ENCODE measurements at places on chromosomes 3 and 15. TPM values are rescaled to one million over a fixed set of nuclear protein-coding genes. Genes with fewer than 3 reads are reported as not detected.

- no peak for DNase-seq
These were observed 150.3 kb upstream of the MCTP2 start for GRCh38 chr15:94080989-94081605.

GRCh38 chr3:101574388-101575112 lies 570 bp downstream of the PCNP start:
- peak; percentile 60 for DNase-seq

GRCh38 chr3:129618901-129619671 lies 12.6 kb upstream of the PLXND1 start:
- no peak for DNase-seq

Gene TRAT1
- not detected for total RNA-seq

Measured in occipital lobe (tissue), 3 donors.